ENCODE measurements at places on chromosomes 2 and 18.

GRCh38 chr2:217365656-217366055 lies 505.8 kb upstream of the TNP1 start:
- DNase-seq: no peak

GRCh38 chr2:30273574-30273929 lies 42.2 kb downstream of the LBH start:
- no peak for DNase-seq

DNA sequence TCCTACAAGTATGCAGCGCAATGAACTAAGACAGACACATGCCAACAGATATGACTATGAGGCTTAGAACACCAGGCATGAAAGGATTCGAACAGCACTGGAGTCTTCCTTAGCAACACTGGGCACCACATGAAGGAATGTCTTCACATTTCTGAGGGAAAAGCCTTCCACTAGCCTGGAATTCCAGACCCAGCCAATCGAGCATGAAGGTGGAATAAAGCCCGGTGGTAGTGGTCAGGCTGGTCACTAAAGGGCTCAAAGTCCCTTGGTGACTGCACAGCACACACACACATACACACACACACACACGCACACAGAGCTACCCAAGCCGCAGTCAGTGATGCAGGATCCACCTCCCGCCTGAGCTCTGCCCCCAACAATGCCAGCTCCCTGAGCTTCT lies 19.7 kb upstream of the SFXN5 start:
- DNase-seq: no peak

DNA sequence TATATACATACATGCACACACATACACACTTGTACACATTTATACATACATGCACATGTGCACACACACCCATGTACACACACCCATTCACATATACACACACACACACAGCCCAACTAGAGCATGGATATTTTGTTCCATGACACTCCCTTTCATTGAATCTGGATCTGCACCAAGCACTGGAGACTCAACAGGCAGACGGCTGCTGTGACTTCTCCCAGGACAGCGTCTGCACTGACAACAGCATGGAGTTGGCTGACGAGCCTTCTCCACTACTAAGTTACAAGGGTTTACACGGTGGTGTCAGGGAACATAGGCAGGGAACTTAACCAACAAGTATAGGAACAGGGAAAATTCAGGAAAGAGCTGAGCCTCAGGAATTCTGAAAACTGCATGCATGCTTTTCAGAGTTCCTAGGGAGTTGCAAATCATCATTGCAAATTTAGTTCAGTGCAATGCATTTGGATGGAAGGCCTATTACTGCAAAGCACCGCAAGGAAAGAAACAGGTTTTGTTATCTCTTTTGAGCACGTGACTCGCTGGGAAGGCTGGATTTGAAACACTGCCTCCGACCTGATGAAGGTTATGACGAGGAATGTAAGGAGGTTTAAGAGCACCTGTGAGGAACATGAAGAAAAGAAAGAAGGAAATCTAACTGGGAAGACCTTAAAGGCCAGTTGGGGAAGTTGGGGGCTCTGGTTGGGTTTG lies 35.9 kb downstream of the TMEM18 start:
- peak; percentile 21 for DNase-seq

DNA sequence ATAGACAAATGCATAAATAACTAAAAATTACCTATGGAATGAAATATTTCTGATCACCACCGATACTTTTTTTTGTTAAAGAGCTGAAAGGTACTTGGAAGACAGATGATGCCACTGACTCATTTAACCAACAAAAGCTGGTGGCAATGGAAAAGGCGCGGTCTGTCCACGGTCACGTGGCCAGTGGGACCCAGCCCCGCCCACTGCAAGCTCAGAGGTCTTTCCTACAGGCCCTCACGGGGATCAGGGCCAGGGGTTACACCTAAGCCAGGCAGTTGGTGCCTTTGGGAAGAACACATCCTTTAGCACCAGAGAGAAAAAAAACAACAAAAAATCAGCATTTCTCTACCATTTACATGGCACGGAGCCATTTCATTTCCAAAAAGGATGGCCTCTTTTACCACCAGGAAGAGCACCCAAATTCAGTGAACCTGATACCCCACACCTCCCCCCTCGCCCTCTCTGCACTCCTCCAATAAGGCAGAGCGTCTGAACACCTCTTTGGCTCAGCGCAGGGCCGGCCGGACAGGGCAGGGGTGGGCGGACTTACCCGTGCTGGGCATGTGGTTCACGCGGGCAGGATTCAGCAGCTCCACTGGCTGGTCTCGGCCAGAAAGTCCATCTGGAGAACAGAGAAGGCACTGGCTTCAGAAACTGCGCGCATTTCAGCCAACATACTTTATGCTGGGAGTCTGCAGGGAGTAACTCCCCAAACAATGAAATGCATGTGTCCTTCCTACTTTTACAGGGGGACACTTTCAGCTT lies 164.6 kb downstream of the HDAC4 start:
- no peak for DNase-seq

GRCh38 chr2:127644066-127645025 lies 1.6 kb upstream of the GPR17 start:
- DNase-seq: no peak

- DNase-seq: no peak
Observed at GRCh38 chr18:13570216-13570615, 156.1 kb downstream of the FAM210A start.

- no peak for DNase-seq
Observed at GRCh38 chr2:27356056-27356381, 545 bp downstream of the GTF3C2 start.

DNA sequence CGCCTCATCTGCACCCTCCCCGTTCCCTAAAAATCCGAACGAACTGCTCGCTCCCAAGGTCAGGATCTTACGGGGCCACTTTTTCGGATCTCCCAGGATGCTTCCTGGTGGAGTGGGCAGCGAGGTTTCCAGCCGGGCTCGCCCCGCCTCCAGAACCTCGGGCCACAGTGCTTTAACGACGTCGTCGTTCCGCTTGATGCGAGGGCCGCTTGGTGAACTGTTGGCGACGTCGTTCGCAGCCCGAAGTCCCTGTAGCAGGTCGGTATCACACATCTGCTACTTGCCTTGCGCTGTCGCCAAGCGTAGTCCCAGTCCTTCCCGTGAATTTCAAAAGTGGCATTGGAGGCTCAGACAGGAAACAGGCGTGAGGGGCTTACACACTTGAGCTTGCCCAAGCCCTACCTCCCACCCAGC lies 15.3 kb downstream of the EVX2 start:
- no peak for DNase-seq

DNA sequence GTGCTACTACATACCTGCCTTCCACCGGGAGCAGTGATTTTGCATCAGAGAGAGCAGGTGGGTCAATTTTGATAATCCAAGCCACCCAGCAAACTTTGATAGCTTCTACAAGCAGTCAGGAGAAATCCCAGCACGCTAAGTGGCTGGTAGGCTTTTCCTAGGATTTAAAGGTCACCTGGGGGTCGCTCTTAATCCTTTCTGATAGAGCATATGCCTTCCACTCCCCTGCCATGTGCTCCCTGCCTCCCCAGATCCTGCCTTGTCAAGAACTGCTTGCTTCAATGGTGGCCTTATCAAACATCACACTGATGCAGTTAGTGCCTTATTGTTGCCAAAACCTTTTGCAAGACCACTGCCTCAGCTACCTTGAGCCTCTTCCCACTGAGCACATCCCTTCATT lies 462.3 kb upstream of the MEX3C start:
- no peak for DNase-seq

DNA sequence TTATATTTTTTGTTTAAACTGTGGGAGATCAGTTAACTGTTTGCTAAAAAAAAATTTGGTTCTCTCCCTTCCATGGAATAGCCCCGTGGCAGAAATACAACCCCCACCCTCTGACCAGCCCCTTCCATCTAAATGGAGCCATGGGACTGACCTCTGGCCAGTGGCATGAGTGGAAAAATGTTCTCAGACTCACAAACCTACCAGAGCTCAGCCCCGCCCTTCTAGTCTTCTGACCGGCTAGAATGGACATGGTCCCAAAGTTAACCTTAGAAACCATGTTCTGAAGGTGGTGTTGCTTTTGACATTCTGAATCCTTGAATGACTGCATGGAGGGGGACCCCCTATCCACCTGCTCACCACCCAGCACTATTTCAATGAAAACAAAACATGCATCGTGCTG lies 1.3 kb upstream of the CHRNA1 start:
- no peak for DNase-seq

DNA sequence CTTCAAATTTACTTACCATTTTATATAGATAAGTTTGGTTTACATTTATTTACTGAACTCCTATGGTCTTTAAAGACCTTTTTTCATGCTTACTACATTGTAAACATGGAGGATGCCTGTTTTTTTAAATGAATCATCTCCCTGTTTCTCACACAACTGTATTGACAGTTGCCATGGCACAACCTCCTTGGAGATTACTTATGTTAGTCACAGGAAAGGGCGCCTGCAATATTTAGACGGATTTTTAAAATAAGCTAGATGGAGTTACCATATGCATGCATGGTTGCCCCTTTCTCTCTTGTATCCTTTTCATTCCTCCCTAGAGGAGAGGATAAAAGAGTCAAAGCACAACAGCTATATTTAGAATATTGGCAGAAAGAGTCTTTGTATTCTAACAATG lies 34.8 kb upstream of the CCDC102B start:
- DNase-seq: no peak

GRCh38 chr18:67875060-67875459 lies 358.5 kb upstream of the DSEL start:
- DNase-seq: no peak

DNA sequence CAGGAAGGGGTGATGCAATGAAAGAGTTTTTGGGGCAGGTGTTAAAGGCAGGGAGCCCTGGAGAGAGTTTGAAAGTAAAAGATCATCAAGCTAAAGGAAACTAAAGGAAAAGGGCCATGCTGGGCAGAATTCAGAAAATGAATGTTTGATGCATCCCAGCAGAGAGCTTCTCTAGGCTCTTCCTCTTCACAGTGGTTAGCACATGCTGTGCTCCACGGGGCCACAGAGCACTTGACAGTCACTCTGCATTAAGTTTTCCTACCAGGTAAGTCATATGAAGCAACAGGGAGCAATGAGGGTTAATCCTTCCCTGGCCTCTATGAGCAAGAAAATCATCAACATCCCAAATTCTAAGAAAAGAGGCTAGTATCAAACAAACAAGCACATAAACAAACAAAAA lies 895.2 kb downstream of the TRIB2 start:
- DNase-seq: no peak

GRCh38 chr2:218711550-218711929 lies 905 bp downstream of the TTLL4 start:
- DNase-seq: no peak

GRCh38 chr2:136874258-136874657 lies 108.9 kb downstream of the THSD7B start:
- no peak for DNase-seq

DNA sequence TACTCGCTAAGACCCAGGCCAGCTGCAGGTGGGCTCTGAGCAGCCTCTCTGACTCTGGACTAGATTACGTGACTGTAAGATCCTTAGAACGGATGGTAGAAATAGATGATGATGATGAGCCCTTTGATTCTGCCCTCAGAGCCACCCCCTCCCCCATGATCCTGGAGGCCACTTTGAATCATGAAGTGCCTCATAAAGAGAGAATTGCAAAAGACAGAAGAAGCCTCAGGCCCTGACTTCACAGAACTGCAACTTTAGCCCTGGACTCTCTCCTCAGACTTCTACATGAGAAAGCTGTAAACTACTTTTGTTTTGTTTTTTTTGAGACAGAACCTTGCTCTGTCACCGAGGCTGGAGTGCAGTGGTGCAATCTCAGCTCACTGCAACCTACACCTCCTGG lies 15.4 kb upstream of the TET3 start:
- DNase-seq: no peak

- no peak for DNase-seq
Observed at GRCh38 chr18:23406271-23406787, 46.8 kb upstream of the RIOK3 start.

GRCh38 chr2:217444932-217445331 lies 557.9 kb downstream of the TNS1 start:
- no peak for DNase-seq

DNA sequence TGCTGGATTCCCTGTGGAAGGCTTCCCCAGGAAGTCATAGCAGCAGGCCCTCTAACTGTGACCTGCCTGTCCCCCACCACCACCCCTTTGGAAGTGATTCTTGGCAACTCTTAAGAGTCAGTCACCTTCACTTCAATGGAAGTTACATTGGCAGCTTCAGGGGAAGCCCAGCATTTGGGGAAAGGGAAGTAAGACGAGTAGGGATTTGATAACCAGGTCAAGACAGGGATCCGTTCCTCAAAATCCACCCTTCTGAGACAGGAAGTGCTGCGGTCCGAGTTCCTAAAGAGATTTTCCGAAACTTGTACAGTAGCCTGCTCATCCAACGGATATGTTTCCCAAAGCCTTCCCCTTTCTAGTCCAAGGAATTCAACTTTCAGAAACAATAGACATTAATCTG lies 54.2 kb downstream of the MRPL35 start:
- DNase-seq: peak; percentile 17

DNA sequence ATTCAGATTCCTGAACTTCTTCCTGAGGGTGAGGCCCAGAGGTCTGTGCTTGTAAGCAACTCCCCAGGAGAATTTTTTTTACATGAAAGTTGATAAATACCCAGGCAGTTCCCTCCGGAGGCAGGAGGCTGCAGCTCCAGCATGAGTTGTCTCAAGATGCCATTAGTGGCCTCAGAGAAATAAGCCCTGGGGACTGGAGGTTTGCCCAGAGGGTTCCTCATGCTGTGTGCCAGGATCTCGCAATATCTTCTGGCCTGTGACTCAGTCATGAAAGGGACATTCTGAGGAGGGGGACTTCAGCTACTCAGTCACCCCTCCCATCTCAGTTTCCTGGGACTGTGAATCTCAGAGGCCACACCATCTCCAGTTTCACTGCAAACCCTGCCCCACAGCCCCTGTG lies 49.9 kb downstream of the LYPD1 start:
- no peak for DNase-seq

DNA sequence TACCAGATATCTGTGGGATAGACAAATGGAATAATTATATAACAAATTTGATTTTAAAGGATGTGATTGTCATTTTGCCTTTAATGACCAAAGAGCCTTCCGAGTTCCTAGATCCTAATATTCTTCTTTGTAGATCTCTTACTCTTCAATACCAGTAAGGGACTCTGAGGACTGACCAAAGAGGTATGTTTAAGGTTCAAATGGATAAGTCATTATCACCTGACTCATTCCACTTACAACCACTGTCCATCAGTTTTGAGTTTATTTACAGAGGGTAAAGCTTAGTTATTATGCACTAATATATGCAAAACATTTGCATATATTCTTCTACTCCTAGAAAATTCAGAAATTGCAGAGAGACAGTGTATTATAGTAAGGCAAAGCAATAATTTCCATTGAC lies 62.7 kb downstream of the CCDC148 start:
- DNase-seq: no peak

- no peak for DNase-seq
Observed at GRCh38 chr2:111209045-111209514, 88.4 kb downstream of the BCL2L11 start.

DNA sequence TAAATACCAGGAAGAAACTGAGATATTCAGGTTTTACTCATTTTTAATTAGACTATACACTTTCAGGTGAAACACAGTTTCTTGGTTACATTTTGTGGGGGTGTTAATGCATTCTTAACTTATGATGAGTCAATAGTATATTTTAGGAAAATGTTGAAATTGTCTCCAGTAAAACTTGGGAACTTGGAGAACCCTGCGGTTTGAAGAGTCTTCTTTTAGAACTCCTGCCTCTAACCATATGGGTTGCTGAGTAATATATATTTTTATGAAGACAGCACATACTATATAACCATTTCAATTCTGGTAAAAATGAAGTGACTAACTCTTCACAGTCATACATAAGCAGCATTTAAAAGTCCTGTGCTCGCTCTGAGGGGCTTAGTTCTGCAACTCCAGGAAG lies 308.2 kb upstream of the LRATD1 start:
- DNase-seq: no peak

- DNase-seq: no peak
Observed at GRCh38 chr2:134737671-134738070, 18.9 kb upstream of the TMEM163 start.

Data from activated CD8-positive, alpha-beta memory T cell treated with anti-CD3 and anti-CD28 coated beads for 24 hours (primary cell).